ENCODE measurements at places on chromosomes 1 and 21.

DNA sequence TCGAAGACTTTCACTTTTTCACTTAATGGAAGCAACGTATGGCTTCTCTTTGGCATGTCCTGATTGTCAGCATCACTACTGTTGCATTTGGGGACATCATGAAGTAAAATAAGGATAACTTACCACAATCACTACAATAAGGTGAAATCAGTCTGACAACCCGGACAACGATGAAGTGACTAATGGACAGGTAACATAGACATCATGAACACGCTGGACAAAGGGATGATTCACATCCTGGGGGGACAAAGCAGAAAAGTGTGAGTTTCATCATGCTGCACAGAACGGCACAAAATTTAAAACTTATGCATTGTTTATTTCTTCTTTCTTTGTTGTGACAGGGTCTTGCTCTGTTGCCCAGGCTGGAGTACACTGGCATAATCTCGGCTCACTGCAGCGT is 53.9 kb downstream of the FH start:
- DNase-seq, result no peak

DNA sequence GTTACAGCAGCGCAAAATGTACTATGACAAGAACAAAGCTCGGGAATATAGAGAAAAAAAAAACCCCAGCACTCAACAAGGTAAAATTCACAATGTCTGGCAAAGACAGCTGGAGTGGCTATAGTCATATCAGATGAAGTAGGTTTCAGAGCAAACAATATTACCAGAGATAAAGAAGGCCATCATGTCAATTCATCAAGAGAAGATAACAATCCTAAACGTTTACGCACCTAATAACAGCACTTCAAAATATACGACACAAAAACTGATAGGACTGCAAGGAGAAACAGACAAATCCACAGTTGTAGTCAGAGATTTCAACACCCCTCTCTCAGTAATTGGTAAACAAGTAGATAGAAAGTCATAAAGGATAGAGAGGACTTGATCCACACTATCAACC is 455.2 kb downstream of the PTPRU start:
- DNase-seq, result no peak

DNA sequence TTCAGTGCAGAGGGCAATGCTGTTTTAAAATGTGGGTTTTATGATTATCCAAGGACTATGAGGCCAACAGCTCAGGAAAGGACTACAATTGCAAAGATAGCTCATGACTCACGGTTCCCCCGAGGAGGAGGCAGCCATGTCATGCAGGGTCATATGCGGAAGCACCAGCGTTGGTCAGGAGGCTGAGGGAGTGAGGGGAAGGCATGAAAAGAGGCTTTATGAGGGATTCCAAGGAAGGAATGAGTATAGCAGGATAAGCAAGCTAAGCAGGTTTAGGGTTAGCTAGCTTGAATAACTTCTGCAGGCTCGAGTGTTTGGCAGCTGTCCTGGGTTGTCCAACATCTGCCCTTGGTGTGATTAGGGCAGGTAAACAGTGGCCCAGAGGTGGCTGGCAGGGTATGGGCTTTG is 495.1 kb downstream of the SETD4 start:
- DNase-seq, result no peak

DNA sequence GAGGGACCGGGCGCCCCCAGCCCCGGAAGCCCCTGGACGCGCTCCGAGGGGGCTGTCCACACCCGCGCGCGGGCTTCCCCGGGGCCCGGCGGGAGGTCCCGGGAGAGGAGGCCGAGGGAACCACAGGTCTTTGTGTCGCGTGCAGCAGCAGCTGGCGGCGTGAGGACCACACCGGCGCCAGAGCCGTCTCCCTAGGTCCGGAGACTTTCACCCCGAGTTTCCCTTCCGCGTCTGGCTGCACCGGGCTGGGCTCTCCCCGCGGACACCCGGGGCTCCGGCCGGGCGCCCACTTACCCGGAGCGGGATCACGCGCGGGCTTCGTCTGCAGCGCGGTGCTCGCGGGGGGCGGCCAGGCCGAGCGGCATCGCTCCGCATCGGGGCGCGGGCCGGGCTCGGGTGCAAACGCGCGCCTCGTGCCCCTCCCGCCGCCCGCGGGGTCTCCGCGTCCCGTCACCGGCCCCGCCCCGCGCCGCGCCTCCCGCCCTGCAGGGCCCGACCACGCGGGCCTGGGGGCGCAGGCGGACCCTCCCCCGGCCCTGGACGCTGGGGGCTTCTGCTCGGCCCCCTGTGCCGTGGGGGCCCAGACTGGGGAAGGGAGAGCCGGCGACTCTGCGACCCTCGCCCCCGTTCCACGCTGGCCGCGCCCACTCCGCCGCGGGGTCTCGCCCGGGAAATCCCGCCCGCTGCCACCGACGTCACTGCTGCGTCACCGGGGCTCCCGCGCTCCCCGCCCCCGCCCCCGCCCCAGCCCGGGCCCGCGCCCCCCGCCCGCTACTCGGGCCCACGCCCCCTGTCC is at the start of gene GNG4:
GNG4 (minus strand) TSS at position 417 of the 796 bp plus-strand sequence. CDS start 65,946 bp downstream, outside the sequence.
- peak; percentile 29 for DNase-seq

- DNase-seq, result peak; percentile 62
Measured at GRCh38 chr1:161915051-161915503, 108.6 kb downstream of the OLFML2B start.

DNA sequence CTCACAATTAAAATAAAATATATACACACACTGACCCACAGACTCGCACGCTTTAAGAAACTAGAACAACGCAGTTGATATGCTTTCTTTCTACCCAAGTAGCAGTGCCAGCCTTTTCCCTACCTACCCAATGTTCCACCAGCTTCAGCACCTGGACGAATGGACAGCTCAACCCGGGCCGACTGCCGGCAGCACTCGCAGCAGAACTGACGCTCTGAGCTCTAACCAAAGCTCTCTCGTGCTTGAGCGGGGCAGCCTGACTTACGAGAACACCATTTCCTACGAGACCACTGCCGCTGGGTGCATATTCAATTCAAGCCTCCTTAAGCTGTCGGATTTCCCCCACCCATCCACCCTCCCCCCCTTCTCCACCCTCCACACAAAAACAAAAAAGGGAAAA is 127.4 kb upstream of the DPYD start:
- DNase-seq, result peak; percentile 68

DNA sequence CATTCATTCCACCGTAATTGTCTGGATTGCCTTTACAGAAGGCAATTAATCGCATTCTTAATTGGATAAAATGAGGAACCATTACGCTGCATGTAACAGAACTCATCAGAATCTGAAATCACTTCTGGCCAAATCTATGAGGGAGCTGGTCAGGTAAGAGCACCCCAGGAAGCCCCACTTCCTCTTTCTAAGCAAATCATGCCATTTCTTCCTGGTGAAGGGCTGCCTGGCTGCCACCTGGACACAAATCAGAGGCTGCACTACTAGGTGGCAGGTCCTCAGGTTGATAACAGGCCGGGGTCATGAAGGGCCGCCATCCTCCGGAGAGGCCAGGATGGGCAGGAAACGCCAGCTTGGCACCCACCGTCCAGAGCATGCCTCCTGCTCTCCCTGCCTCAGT is 73.7 kb downstream of the CAPZB start:
- no peak for DNase-seq

DNA sequence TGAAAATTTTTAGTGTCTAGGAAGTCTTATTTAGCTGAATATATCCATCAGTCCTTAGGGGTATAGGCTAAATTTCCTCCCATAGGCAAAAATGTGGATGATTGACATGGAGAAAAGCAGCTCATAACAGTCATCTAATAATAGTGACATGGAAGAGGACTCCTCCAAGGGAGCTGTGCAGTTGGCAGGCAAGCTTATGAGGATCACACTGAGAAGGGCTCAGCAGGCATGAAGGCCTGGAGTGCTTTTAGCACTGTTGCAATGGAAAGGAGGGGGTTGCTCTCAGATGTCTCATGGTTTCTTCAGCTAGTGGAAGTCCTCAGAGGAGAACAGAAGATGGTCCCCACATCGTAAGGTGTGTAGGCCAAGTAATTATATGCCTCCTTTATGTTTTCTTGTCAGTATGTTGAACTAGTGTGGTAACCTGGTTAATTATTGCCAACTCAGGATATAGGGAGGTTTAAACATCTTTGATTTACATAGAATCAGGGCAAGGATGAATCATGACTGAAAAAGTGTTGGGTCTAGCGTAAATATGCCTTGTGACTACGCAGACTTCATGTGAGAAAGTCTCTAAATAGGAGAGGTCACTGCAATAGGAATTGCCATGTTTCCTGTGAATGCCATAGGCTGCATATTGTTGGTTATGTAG is 18.9 kb downstream of the VN1R5 start:
- DNase-seq, result no peak

- no peak for DNase-seq
Measured at GRCh38 chr1:95518310-95518709, 284.3 kb downstream of the RWDD3 start.

- no peak for DNase-seq
Measured at GRCh38 chr1:233135833-233136232, 159.7 kb downstream of the PCNX2 start.

GRCh38 chr1:230831771-230832170 is 36.5 kb downstream of the C1orf198 start:
- no peak for DNase-seq

GRCh38 chr1:230910755-230911117 is 42.4 kb upstream of the C1orf198 start:
- no peak for DNase-seq

DNA sequence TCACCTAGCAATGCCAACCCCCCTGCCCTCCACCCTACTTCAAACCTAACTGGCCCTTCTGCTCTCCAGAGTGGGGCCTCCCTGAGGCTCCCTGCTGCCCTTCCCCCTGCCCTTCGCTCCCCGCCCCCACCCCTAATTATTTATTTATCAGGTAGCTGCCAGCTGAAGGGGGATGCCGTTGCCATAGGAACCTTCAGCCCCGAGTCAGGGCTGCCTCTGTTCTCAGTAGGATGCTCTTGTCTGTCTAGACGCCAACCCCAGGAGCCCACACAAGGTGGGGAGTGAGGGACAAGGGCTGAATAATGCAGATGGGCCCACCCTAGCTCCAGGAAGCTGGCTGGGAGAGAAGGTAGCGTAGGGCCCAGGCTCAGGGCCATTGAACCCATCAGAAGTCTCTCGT is 41.1 kb downstream of the NKAIN1 start:
- DNase-seq, result no peak

DNA sequence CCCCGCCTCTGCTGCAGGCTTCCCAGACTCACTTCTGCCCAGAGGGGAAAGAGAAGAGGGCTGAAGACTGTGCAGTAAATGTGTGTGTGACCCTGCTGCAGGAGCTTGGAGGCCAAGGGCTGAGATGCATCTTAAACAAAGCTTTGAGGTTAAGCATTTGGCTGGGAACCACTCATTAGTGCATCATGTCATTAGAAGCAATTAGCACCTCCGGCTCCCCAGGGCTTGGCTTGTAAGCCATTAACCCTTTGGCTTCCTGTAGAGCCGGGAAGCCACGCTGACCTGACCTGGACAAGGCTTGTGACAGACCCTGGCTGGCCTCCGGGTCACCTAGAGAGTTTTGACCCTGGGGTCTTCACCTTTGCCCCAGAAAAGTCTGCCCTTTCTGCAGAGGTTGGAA is 77.0 kb downstream of the CSMD2 start:
- DNase-seq, result no peak

- DNase-seq, result no peak
Measured at GRCh38 chr1:41313661-41314131, 47.5 kb upstream of the FOXO6 start.

DNA sequence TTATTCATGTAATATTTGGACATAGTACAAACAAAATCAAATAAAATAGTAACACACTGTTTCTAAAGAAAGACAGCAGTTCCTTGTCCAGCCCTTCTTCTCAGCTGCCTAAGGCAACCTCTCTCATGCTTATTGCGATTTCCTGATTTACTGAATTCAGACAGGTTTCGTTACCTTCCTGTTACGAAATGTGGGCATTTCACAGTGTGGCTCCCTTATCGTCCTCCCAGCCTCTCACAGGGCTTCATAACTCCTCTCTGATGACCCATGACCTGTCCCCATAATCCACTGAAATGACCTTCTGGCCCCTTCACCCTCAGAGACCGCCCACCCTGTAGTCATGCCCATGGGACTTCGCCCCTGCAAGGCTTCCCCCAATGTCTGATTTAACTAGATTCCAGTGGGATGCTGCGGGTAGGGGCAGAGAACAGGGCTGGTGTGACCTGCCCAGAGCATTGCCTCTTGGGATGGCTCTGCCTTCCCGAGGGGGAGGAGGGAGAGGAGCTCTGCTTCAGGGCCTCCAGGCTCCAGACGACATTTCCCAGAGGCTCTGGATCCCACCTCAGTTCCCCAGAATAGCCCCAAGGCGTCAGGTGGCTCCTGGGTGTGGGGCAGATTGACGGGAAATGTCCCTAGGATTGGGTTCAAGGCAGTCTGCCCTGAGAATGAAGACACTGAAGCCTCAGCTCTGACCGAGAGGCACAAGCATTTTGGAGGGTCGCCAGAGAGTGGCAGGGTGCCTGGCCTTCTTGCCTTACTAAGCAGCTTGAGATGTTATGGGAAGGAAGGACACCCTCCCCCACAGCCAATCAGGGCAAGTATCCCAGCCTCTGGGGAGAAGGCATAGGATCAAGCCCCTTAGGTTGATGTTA is 20.6 kb downstream of the PADI2 start:
- no peak for DNase-seq

GRCh38 chr1:51559064-51559500 is 40.0 kb upstream of the EPS15 start:
- DNase-seq, result no peak

- DNase-seq, result no peak
Measured at GRCh38 chr21:14842601-14843000, 222.2 kb downstream of the NRIP1 start.

- DNase-seq, result no peak
Measured at GRCh38 chr1:186997877-186998276, 169.1 kb downstream of the PLA2G4A start.

- DNase-seq, result no peak
Measured at GRCh38 chr1:156926175-156926574, 5.7 kb downstream of the LRRC71 start.

DNA sequence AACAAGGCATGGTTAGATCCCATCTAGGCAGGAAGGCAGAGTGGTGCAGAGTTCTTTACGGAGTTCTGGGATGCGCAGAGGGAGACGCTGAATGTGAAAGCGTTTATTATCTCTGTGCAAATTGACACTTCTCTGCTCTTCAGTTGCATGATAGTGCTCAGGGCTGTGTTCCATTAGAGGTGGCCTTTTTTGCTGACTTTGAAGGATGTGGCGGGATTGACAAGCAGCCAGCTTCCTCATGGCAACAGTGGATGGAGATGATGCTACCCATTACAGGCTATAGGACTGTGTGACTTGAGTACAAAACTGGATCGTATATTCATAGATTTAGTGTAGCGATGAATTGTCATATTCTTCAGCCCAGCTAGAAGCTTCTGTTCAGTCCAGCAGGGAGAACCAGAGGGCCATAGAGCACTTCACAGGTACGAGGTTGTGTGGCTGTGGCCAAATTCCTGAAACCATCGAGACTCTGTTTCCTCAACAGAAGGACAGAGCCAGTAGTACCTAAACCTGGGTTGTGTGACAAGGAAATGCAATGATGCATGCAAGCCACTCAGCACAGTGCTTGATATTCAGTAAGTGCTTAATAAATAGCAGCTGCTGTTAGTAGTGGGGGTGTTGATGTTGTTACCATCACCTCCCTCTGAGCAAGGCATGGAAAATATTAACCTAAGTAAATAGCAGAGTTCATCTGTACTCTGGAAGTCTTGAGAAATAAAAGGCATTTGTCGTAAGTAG is 430.0 kb upstream of the KAZN start:
- DNase-seq, result no peak

GRCh38 chr21:38242061-38242460 is 14.7 kb upstream of the KCNJ15 start:
- DNase-seq, result no peak

GRCh38 chr1:60765204-60765603 is 317.2 kb upstream of the NFIA start:
- DNase-seq, result no peak
